ENCODE measurements at places on chromosomes 5 and 9.

- DNase-seq: no peak
Observed at GRCh38 chr5:757931-758697, 26.4 kb downstream of the ZDHHC11B start.

GRCh38 chr9:118533850-118534249 is 829.6 kb downstream of the TLR4 start:
- DNase-seq: no peak

- no peak for DNase-seq
Observed at GRCh38 chr5:5650242-5650641, 227.8 kb downstream of the ICE1 start.

DNA sequence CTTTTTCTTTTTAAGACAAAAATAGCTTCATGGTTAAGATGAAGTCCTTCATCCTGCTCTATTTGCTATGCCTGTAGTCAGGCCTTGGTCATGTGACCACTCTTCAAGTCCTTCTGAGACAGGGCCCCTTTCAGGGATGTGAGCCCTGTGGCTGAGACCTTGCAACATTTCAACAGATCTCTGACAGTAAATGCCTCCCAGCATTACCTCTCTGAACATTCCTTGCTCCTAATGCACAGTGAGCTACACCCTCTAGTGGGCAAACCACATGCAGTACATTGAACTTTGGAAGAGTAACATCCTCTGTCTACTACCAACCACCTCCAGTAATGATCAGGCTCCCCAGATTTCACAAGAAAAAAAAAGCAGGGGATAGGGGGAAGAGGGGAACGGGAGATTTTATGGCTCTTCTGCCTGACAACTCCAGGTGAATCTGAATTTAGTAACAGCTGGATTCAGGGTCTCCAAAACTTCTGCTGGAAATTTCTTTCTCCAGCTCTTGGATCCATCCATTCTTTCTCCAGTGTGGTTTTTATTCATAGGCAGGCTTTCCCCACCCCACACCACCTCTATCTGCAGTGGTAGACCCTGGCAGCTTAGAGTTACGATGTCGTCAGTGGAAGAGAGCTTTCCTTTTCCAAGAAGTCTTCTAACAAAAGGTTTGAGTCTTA is 8.9 kb upstream of the FBXO38 start:
- DNase-seq: no peak

GRCh38 chr9:70010015-70010414 is 33.6 kb upstream of the MAMDC2 start:
- no peak for DNase-seq

- no peak for DNase-seq
Observed at GRCh38 chr5:59773294-59773693, 120.2 kb downstream of the PDE4D start.

- DNase-seq: no peak
Observed at GRCh38 chr5:40365342-40366330, 314.1 kb upstream of the PTGER4 start.

DNA sequence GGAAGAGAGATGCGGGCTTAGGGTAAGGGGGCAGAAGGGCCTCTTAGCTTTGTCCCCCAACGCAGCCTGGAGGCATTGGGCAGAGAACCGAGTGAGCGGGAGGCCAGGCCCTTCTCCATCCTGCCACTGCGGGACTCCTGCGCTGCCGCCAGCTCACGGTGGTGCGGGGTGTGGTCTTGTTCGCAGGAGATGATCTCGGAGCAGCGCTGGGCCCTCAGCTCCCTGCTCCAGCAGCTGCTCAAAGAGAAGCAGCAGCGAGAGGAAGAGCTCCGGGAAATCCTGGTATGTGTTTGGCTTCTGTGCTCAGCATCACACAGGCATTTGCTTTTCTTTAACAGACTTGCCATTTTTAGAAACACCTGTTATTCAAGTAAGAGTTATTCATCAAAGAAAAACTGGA is 41.3 kb downstream of the LRSAM1 start:
- no peak for DNase-seq

DNA sequence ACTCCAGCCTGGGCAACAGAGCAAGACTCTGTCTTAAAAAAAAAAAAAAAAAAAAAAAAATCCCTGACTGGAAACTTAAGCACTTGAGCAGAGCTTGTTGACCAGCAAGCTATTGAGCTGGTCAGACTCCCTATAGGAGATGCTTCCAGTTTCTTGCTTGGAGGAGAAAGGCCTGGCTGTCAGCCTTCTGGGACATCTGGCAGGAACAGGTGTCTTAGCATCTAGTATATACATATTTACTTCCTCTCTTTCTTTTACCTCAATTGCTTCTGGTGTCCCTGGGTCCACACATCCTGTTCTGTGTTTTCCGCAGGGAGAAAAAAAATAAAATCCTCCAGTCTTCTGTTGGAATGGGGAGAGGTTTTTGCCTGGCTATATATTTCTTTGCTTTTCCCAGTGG is 60.1 kb downstream of the PRKACG start:
- no peak for DNase-seq

DNA sequence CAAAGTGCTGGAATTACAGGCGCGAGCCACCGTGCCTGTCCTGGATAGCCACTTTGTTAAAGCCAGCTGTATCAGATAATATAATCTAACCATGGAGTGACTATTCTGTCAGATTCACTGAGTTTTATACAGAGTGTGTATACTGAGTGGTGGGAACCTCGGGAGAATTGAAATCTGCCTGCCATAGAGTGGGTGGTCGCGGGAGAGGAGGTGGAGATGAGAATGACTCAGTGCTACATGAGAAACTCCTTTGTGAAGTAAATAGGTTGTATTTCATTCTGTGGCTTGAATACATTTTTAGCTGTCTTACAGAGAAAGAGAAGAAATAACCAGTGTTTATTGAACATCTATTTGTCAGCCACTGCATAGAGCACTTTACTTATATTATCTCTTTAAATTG is 26.4 kb downstream of the ATP6V0E1 start:
- no peak for DNase-seq

DNA sequence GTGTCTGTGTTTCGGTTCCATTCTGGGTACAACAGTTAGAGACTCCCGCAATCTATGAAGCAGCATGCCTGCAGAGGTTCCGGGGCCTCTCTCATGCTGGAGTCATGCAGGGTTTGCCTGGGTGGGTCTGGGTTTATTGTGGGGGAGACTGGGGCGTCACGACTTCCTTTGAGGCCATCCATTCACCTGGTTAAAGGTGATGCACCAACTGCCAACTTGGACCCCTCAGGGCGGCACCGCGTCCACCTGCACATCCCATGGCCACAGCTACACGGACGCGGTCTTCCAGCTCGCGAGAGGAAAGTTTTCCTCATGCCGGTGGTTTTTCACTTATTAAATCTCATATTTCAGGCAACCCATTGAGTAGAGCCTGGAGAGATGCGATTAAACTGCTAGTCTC is 30.9 kb upstream of the IRX4 start:
- no peak for DNase-seq

GRCh38 chr9:122642226-122642625 is 15.2 kb downstream of the OR1B1 start:
- DNase-seq: no peak

DNA sequence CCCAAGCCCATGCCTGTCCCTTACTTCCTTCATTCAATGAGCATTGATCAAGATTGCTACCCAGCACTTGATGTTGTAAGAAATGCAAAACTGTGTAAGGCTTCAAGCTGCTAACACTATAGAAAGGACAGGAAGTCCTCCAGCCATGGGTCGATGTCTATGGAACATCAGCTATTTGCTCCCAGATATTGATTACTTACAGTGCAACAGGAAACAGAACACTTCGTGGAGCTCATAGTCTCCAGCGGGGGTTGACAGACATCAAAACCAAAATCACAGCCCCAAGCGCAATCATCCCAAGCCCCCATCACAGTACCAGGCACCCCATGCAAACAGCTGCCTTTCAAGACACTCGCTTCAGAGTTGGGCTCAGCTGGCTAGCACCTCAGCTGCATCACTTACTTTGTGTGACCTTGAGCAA is 26.8 kb upstream of the DUSP1 start:
- DNase-seq: no peak

- no peak for DNase-seq
Observed at GRCh38 chr5:148690945-148691344, 36.6 kb upstream of the HTR4 start.

GRCh38 chr9:116156621-116157314 is 3.2 kb downstream of the PAPPA start:
- DNase-seq: peak; percentile 29

- DNase-seq: no peak
Observed at GRCh38 chr5:10275991-10276390, 25.9 kb downstream of the CCT5 start.

- DNase-seq: no peak
Observed at GRCh38 chr9:37761511-37761910, 7.9 kb downstream of the TRMT10B start.

DNA sequence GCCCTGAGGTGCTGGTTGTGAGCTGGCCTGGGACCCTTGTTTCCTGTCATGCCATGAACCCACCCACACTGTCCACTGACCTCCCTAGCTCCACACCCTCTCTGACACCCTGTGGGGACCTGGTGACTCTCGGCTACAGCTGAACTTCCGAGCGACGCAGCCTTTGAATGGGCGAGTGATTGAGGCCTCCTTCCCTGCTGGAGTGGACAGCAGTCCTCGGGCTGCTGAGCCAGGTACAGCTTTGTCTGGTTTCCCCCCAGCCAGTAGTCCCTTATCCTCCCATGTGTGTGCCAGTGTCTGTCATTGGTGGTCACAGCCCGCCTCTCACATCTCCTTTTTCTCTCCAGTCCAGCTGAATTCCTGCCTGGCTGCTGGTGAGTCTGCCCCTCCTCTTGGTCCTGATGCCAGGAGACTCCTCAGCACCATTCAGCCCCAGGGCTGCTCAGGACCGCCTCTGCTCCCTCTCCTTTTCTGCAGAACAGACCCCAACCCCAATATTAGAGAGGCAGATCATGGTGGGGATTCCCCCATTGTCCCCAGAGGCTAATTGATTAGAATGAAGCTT is 6.1 kb downstream of the CA9 start:
- no peak for DNase-seq

DNA sequence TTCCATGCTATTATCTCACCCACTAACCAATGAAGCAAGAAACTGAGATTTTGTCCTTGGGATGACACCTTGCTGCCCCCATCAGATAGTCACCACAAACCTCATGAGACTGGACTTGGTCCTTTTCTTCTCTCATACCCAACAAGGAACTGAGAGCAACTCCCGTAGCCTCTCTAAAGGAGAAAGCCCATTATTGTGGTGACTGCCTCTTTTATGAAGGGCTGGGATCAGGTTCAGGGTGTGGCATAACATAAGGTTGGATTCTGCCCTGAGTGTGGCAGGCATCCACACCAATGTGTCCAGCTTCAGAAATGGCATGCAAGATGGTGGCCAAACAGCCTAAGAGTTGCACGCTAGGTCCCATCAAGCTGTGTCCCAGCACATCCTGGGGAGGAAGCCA is 1.3 kb upstream of the ACTL7A start:
- DNase-seq: no peak

DNA sequence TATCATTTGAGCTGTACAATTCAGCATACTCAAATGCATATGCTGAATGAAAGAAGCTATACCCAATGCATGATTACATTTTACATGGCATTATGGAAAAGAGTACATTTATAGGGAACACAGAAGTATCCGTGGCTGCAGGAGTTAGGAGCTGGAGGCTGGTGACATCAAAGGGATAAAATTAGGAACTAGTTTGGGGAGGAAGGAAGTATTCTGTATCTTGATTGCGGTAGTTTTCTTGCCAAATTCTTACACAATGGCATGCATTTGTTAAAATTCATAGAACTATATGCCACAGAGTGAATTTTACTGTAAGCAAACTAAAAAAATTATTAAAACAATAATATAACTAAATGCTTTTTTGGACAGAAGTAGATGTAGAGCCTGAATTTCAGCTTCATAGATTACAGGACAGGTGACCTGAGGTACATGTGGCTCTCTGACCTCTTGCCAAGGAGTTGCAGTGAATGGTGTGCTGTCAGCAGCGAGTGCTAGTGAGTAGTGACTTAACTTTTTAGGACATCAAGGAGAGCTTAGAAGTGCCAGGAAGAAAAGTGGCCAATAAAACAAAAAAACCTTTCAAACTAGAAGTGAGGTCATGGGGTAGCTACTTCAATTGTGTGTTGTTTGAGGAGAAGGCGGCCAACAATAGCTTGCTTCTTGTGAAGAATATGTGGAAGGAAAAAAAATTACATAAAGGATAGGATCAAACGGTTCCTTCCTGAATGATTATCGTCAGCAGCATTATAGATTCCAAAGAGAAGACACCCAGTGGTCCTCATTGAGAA is 514.9 kb upstream of the CLINT1 start:
- DNase-seq: no peak

GRCh38 chr5:6218517-6218916 is 159.8 kb downstream of the MED10 start:
- no peak for DNase-seq

- no peak for DNase-seq
Observed at GRCh38 chr9:120402741-120403542, 177.0 kb downstream of the CDK5RAP2 start.

DNA sequence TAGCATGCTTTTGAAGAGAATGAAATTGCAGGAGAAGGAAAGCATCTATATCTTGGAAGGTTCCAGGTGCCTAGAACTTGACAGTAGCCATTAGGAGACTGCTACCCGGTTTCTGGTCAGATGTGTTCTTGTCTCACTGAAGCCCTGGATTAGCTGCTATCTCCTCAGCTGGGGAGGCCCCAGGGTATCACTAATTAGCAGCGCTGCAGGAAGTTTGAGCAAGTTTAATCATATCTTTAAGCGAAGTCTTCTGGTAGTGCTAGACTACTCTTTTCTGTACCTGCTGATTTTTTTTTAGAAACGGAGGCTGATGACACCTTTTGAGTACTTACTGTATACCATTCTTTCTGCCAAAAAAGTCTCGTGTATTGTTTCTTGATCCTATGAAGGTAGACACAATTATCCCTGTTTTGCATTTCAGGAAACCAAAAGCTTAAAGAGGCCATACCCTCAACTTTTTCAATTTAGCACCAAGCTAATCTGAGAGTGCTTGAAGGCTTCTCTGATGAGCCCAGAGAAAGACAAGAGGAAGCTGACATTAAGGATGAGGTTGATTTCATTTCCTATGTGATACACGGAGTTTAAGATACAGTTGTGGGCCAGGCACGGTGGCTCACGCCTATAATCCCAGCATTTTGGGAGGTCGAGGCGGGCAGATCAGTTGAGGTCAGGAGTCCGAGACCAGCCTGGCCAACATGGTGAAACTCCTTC is 201.3 kb downstream of the ARHGAP26 start:
- DNase-seq: no peak

DNA sequence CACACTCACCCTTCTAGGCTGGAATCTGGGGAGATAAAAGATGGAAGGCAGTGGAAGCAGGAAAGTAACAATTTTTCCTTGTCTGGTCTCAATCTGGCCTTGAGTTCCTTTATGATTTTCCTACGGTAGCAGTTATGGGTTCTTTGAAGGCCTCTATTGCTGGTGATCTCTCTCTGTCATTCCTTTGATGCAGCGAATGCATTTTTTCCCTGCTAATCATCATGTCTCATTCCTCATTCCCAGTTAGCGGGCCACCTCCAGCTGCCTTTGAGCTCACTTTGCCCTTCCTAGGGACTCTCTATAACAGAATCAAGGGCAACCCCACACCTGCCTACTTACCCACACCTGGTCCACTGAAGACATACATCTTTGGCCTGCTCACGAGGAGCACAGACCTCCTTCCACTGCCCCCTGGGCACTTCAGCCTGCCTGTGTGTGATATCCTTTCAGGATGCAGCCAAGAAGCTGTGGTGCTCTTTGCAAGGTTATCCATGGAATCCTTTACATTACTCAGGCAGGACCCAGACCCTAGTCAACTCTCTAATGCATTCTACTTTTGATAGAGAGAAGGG is 191.7 kb downstream of the DRD1 start:
- no peak for DNase-seq

- no peak for DNase-seq
Observed at GRCh38 chr9:93230601-93231000, 46.7 kb downstream of the WNK2 start.

GRCh38 chr5:35478856-35479682 is 138.6 kb upstream of the SPEF2 start:
- DNase-seq: no peak

GRCh38 chr5:157106630-157107461 is 2.0 kb downstream of the HAVCR2 start:
- DNase-seq: no peak

Measured in NCI-H2081 treated with DMSO at 0.1 percent for 48 hours (cell line).